ENCODE measurements at places on chromosomes 6 and 20. TPM values are rescaled to one million over a fixed set of nuclear protein-coding genes. Genes with fewer than 3 reads are reported as not detected.

Gene TINAG
- not detected for total RNA-seq

Gene FKBP5
- total RNA-seq = 139 TPM

Gene TSPYL4
- total RNA-seq = 17.6 TPM

Gene DNAH8
- 0.03 TPM for total RNA-seq

Gene RSPH3
- 12.4 TPM for total RNA-seq

Gene RIPPLY2
- not detected for total RNA-seq

Gene RAD21L1
- total RNA-seq = not detected

Gene PKIG
- total RNA-seq = 42.1 TPM

Gene SCRT2
- total RNA-seq = not detected

Gene FAM217A
- total RNA-seq = not detected

Gene SYTL3
- 6.5 TPM for total RNA-seq

Gene LY6G6C
- not detected for total RNA-seq

Gene LTB
- total RNA-seq = 13.7 TPM

Gene PNLDC1
- total RNA-seq = 0.23 TPM

- no peak overlapping the region for H3K4me3 ChIP-seq
- no peak for DNase-seq
- peaks cover 12% of the 10 kb centered on the region for H3K27me3 ChIP-seq
- no peak overlapping the region for H3K27ac ChIP-seq
- H3K36me3 ChIP-seq = no peaks in the 10 kb centered on the region
- H3K4me1 ChIP-seq = peaks cover 54% of the 10 kb centered on the region
These were observed 1.2 kb upstream of the SYNJ2 start for GRCh38 chr6:157980288-157981131.

DNA sequence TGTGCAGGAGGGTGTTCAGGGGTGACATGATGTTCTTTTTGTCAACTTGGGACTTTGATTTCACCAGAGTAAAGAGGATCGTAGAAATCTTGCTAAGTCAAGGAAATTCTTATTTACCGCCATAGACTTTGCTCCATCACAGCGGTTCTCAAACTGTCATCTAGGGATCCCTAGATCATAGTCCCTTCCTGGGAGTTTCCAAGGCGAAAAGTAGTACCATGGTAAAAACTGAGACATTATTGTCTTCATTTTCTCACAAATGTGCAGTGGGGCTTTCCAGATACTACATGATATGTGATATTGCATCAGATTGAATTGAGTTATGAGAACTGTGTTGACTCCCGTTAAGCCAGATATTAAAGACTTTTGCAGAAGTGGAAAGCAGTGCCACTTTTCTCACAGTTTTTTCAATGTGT, 79.7 kb downstream of the JARID2 start:
- H3K27ac ChIP-seq = no peak overlapping the region
- no peaks in the 10 kb centered on the region for H3K36me3 ChIP-seq
- peaks cover 62% of the 10 kb centered on the region for H3K4me1 ChIP-seq
- no peaks in the 10 kb centered on the region for H3K27me3 ChIP-seq
- no peak overlapping the region for H3K4me3 ChIP-seq
- DNase-seq = no peak

- H3K4me1 ChIP-seq = peaks cover 19% of the 10 kb centered on the region
- DNase-seq = no peak
- no peak overlapping the region for H3K27ac ChIP-seq
- H3K27me3 ChIP-seq = peaks cover 7% of the 10 kb centered on the region
- H3K36me3 ChIP-seq = no peaks in the 10 kb centered on the region
- H3K4me3 ChIP-seq = no peak overlapping the region
These were observed 15.3 kb upstream of the MMP9 start for GRCh38 chr20:45993197-45993951.

DNA sequence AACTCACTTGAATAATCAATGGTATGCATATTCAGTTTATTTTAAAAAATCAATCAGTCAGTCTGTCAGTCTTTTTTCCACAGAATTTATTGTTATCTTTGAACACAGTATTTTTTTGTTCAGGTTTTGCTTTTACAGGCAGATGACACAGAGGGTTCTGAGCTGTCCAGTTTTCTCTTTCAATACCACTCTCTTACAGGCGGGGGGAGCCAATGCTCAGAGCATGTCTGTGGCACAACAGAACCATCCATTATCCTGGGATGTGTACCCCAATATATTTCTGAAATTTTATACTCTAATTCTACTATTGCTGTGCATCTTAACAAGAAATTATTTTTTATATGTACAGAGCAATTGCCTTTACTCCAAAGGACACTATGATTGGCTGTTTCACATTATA, 21.2 kb downstream of the ROS1 start:
- H3K4me1 ChIP-seq = no peaks in the 10 kb centered on the region
- H3K4me3 ChIP-seq = no peak overlapping the region
- H3K27me3 ChIP-seq = no peaks in the 10 kb centered on the region
- H3K36me3 ChIP-seq = no peaks in the 10 kb centered on the region
- no peak overlapping the region for H3K27ac ChIP-seq

- no peaks in the 10 kb centered on the region for H3K27me3 ChIP-seq
- DNase-seq = no peak
- H3K36me3 ChIP-seq = no peaks in the 10 kb centered on the region
- no peak overlapping the region for H3K4me3 ChIP-seq
- H3K27ac ChIP-seq = peak overlapping the region; percentile 59
- peaks cover 35% of the 10 kb centered on the region for H3K4me1 ChIP-seq
These were observed 104.5 kb upstream of the CARMIL1 start for GRCh38 chr6:25174678-25175077.

DNA sequence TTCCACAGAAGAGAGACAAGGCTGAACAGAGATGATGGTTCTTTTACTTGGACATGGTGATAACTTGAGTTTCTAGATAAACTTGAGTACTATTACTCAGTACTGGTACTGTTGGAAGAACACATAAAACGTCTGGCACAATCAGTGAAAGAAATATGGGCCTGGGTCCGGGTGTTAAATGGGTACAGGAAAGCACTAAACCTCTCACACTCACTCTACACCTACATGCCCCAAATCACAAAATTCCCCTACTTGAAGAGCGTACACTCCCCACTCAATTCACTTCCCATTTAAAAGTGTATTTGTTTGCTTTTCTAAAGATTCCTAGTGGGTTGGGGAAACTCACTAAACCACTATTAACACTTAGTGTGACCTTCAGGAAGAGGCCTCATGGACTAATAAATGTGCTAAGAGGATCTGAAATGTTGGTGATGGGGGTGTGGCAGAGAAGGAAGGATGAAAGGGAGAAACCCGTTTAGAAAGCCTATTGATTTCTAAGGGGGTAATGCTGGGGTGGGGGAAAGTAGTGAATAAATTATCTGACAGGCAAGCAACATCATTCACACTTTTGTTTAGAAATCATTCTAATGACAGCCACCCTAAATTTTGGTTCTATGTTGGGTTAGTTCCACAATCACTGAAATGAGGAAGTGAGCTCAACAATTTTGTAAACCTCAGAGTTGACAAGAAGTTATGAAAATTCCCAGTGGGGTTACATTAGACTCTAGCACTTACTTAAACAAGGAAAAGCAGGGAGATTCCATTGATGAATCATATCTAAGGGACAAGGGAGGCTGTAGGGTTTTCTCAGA, 222.6 kb upstream of the MARCKS start:
- H3K27me3 ChIP-seq = no peaks in the 10 kb centered on the region
- H3K4me3 ChIP-seq = no peak overlapping the region
- DNase-seq = no peak
- H3K4me1 ChIP-seq = peaks cover 18% of the 10 kb centered on the region
- peak overlapping the region; percentile 88 for H3K27ac ChIP-seq

DNA sequence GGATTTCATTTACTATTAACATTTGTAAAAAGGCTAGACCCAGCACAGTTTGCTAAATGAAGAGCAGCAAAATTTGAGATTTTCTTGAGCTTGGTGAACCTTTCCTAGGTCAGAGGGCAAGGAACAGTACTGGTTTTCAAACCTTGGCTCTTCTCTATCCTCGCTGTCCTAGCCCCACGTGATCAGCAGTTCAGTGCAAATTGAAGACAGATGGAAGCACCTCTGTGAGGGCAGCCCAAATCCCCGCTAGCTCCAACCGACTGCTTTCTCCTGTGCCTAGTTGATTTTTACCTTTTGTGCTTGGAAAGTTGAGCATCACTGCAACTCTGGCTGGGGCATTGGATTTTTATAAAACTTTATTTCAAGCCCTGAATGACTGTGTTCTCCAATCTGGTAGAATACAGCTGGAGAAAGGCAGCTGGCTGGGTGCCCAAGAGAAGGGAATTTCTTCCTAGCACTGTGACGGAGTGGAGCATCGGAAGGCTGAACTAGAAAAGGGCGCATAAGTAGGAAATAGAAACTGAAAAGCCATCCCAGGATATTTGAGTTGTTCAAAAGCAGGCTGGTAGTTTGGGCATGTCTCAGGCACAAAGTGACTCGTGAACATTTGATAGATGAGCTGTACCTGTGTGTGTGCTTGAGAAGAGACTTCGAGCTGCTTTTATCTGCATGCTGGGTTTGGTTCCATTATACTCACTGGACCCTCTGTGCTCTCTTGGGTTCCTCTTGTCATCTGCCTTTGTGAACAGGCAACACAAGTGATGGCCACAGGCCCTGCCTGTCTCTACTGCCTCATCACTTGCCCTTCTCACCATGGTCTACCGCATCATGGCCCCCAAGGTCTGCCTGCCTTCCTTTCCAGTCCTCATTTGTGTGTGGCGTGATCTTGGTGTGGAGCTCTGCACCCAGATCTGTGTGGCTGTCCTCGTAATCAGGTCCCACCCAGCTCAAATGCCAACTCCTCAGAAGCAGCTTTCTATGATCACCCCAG, 2.3 kb downstream of the RNF114 start:
- peaks cover 13% of the 10 kb centered on the region for H3K4me1 ChIP-seq
- H3K27ac ChIP-seq = no peak overlapping the region
- no peaks in the 10 kb centered on the region for H3K36me3 ChIP-seq
- H3K4me3 ChIP-seq = peak overlapping the region; percentile 93
- H3K27me3 ChIP-seq = no peaks in the 10 kb centered on the region

DNA sequence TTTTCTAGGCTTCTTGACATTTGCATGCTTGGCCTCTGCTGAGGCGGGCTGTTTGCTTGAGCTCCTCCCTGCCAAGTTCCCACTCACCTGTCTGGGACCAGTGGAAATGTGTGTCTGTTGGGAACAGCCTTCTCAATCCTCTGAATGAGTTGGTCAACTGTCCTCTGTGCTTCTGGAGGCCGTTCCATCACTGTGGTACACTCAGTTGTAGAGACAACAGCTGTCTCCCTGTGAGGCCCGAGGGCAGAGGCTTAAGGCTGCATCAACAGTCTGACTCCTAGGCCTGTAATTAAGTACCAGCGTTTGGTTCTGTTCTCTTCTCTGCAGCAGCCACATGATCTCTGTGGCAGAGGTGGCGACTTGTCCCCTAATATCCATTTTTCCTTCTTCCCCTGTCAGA, 110.9 kb downstream of the CDC5L start:
- H3K27me3 ChIP-seq = peaks cover 5% of the 10 kb centered on the region
- no peaks in the 10 kb centered on the region for H3K36me3 ChIP-seq
- DNase-seq = no peak
- no peak overlapping the region for H3K4me3 ChIP-seq
- H3K4me1 ChIP-seq = no peaks in the 10 kb centered on the region

GRCh38 chr20:19935842-19936241, 81.3 kb upstream of the NAA20 start:
- H3K27ac ChIP-seq = peak overlapping the region; percentile 77
- H3K4me1 ChIP-seq = peaks cover 15% of the 10 kb centered on the region
- DNase-seq = peak; percentile 58
- H3K36me3 ChIP-seq = no peaks in the 10 kb centered on the region

DNA sequence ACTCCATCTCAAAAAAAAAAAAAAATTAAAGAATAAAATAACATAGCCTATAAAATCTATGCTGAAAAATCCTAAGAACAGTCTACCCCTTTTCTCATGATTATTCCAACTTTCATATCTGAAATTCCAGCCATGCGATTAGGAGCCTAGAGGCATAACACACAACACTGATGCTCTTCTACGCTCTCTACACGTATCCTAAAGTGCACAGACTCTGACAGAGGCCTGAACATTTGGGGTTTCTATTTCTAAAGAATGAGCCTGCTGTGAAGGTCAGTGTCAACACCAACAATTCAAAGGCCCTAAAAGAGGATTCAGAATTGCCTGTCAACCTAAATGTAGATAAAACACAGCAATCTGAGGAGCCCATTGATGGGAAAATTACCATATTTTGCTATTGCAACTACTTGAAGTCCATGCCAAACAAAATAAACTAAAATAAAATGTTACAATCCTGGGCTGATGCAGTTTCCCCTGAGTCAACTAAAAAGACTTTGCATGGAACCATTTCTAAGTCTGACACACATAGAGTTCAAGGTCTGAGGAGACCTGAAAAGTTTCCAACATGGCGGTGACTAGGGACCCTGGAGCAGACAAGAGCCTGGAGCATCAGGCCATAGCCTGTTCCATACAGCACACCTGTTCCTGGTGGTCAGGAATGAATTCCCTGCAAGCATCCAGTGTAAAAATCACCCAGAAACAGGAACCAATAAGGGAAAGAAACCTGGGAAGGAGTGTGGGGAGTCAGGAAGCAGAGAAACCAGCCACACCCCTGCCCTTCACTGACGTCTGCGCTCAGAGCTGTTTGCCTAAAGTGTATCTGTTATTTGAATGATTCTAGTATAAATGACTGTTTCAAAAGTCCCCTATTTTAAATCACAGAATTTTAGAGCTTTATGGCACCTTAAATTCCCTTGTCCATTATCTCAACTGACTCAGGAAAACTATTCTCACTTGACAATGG, 11.8 kb downstream of the NINL start:
- no peaks in the 10 kb centered on the region for H3K27me3 ChIP-seq
- no peak overlapping the region for H3K4me3 ChIP-seq
- H3K36me3 ChIP-seq = no peaks in the 10 kb centered on the region
- no peak for DNase-seq

- DNase-seq = no peak
- no peaks in the 10 kb centered on the region for H3K36me3 ChIP-seq
- H3K27me3 ChIP-seq = no peaks in the 10 kb centered on the region
These were observed 153.0 kb downstream of the PTPRK start for GRCh38 chr6:128367437-128367836.

DNA sequence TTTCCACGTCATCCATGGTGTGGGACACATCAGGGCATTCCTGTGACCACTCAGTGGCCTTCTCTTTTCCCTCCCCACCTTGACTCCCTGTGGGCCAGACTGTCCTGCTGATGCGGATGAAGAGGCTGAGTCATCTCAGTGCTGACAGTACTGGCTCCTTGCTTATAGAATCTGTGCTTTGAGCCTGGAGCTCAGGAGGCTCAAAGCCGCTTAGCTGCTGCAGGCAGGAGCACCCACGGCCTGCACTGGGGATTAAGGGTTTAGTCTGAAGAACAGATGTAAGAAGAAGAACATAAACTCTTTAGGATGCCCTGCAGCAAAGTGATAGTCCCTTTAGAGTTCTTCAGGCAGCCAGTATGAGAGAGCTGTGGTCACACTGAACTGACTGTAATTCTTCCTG, 642.0 kb upstream of the CHD6 start:
- no peak overlapping the region for H3K27ac ChIP-seq
- H3K4me3 ChIP-seq = no peak overlapping the region
- no peaks in the 10 kb centered on the region for H3K27me3 ChIP-seq
- no peak for DNase-seq
- no peaks in the 10 kb centered on the region for H3K4me1 ChIP-seq

DNA sequence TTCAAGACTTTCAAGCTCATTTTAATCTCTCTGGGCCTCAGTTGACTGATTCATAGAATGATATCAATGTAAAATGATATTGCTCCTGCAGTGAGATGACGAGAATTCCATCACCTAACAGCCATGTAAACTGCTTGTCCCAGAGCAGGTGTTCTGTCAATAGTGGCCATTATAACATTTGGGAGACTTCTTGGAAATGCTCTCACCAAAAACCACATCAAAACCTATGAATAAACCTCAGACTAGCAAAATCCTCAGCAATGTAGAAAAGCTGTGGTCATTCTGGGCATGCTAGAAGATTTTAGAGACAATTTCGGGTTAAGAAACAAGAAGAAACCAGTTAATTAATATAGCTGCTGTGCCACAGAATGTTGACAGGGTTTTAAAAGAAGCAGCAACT, 225.4 kb downstream of the FRK start:
- H3K4me3 ChIP-seq = no peak overlapping the region
- no peak for DNase-seq
- no peaks in the 10 kb centered on the region for H3K4me1 ChIP-seq
- H3K36me3 ChIP-seq = no peaks in the 10 kb centered on the region
- no peaks in the 10 kb centered on the region for H3K27me3 ChIP-seq

Measured in left lung (tissue), 14 donors.